ENCODE measurements at places on chromosomes 7 and 10.

DNA sequence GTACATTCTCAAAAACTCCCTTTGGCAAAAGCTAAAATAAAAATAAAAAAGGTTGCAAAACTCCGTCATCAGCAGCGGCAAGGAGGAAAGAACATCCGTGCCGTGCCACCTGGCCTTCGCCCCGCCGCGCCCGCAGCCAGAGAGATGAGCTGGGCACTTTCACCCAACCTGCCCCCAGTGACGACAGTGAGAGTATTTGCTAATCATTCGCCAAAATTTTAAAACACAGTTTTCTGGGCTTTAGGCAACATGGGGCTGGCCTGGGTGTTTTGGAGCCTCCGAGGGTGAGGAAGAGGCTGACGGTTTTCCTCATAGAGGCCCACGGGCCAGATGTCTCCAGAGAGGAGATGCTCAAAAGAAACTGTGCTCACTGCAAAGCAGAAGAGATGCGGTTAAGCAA is 128.2 kb downstream of the PRKAG2 start:
- no peak for DNase-seq

GRCh38 chr7:132240821-132241422 is 335.3 kb downstream of the PLXNA4 start:
- DNase-seq, result no peak

- no peak for DNase-seq
Measured at GRCh38 chr7:107559864-107560263, 3.9 kb downstream of the COG5 start.

- DNase-seq, result no peak
Measured at GRCh38 chr10:113282564-113282963, 270.3 kb upstream of the HABP2 start.

- DNase-seq, result no peak
Measured at GRCh38 chr7:20458521-20458920, 127.8 kb downstream of the ITGB8 start.

GRCh38 chr7:40747856-40748255 is 613.1 kb downstream of the SUGCT start:
- no peak for DNase-seq

DNA sequence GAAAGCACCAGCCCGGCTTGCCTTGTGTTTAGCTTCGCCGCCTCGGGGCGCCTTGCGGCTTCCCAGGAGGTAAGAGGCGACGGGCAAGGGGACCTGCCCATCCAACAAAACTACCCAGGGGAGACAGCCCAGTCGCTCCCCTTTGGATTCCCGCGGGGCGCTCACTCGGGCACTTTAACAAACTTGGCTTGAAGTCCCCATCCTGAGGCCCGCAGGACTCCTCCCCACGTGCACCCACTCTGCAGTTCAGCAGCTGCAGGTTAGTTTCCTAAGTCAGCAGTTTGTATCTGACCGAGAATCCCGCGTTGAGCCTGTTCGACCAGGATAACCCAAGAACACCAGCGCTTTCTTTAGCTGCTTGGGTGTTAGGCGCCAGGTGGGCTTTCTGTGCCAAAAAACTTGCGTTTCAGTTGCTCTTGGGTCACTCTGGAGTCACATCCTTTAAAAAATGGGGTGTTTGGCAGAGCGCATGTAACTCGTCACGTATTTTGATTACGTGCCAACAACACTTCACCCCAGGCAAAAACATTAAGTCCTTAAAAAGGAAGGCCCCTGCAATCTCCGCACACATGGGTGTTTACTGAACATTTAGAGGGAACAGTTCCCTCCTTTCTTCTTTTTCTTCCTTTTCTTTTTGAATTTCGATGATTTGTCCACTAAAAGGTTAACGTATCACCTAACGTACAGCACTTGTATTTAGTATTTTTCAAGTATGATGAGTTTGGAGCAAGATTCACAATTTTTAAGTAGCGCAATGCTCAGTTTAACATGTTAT is 876 bp downstream of the DNAH11 start:
- no peak for DNase-seq

DNA sequence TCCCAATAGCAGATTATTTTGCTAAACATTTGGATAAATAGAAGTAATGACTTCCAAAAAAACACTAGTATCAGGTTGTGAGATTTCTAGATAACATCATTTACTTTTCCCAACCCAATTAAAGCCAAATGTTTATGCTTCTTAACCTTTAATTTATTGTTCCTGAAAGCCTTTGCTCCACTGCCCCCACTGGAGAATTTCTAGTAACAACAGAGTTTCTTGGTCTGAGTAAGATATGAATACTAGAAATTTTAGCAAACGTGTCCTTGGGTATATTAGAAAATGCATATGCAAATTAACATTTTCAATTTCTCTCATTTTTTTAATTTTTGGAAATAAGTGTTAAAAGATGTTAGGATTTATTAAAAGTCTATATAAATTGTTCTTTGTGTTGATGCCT is 958.0 kb upstream of the PHF14 start:
- no peak for DNase-seq

Data from stimulated activated CD4-positive, alpha-beta T cell treated with anti-CD3 and anti-CD28 coated beads, Interleukin-4, amount 100 ng/mL, for 48 hours (primary cell).